Substantia nigra (tissue), 51 donors: ENCODE measurements at places on chromosomes 6 and 20.

- DNase-seq: no peak
Measured at GRCh38 chr20:15379681-15380296, 1042.4 kb upstream of the FLRT3 start.

DNA sequence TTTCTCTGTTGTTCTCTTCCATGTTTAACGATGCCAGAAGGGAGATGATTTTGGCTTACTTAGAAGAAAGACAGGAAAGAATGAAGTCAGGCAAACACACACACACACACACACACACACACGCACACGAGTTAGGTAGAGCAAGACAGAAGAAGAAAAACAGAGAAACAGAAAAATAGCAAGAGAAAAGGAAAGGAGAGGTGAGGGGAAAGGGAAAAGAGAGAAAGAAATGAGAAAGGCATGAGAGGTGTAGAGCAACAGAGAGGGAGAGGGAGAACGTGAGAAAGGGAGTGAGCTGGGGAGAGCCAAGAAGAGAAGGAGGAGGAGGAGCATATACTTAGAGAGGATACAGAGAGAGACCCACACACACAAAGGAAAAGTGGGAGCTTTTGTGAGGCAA, 385.3 kb downstream of the DOK5 start:
- DNase-seq: no peak

DNA sequence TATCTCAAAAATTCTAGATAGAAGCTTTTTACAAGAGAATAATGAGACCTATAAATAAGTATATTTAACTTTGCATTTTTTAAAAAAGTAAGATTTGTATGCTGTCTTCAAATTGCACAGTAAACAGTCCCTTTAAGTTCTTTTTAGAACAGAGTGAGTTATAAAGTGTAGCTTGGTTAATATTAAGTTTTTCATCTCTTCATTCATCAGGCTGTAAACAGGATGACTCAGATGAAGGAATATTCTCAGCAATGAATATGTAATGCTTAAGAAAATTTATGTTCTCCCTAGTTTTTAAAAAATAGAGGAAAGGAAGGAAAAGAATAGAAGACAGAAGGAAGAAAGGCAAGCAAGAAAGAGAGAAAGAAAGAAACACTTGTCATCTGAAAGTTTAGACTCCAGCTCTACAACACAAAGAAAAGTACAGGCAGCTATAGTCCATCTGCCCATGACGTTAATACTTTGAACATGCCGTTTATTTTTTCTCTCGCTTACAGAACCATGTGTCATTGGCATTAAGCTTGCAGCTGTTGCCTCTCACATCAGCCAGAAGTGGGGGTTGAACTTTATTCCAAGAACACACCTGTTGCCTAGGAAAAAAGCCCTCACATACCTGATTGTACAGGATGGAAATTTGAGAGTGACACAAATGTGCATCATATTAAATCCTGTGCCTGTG, 36.1 kb downstream of the CAP2 start:
- DNase-seq: no peak

- no peak for DNase-seq
Measured at GRCh38 chr6:161480421-161481155, 206.7 kb upstream of the AGPAT4 start.

DNA sequence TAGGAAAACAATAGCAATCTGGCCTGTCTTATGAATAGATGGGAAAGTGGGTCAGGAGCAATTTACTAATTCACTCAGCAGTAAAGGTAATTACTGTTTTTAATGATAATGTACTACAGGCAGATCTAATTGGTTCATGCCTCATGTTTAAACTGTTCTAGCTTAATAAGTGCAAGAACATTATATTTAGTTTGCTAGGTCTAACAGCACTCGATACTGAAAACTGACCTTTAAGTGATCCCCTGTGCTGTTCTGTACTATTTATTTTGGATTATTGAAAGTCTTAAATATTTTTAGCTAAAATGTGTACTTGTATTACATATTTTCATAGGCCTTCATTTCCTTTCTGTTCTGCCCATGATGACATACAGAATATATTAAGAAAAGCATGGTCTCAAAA, 998.0 kb upstream of the GJE1 start:
- DNase-seq: no peak

DNA sequence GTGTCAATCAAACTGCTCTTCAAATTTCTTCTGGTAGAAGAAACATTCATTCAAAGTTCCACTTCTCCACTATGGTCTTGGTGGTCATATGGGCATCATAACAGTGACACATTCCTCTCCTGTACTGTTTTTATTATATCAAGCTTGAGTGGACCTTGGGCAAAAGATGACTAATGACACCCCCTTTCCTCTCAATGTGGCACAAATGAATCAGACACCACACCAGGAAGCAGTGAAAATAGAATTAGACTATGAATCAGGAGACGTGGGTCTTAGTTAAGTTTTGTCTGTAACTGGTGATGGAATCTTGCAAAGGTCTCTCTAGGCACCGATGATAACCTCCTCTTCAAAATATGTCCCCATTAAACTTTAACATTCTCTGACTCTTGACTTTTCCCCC, 9.0 kb upstream of the NRSN1 start:
- no peak for DNase-seq

- no peak for DNase-seq
Measured at GRCh38 chr6:21769968-21770367, 176.4 kb downstream of the SOX4 start.

DNA sequence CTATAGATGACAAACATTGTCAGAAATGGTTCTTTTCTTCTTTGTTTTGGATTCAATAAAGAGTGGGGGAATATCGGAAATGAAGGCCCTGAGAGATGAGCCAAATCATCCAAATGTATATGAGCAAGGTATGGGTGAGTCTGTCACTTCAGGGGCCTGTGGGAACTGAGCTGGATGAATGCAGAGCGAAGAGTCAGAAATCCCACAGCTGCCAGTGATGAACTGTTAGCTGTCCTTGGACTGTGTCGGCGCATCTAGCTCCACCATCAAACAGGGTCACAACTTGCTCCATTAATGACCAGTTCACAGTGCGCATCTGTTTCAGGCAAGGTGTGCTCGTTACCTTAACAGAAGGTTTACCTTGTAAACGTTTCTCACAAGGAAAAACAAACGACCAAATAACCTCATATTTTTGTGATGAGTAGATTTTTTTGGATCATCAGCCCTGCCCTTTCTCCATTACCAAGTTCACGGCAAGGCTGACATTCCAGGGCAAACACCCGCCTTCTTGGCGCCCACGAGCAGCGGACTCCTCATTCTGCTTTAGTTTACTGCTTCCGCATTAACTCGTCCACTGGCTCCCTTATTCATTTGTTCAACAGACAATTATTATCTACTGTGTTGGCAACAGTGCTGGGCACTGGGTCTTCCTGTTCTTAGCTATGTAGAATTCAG, 15.0 kb upstream of the CCN6 start:
- DNase-seq: no peak

DNA sequence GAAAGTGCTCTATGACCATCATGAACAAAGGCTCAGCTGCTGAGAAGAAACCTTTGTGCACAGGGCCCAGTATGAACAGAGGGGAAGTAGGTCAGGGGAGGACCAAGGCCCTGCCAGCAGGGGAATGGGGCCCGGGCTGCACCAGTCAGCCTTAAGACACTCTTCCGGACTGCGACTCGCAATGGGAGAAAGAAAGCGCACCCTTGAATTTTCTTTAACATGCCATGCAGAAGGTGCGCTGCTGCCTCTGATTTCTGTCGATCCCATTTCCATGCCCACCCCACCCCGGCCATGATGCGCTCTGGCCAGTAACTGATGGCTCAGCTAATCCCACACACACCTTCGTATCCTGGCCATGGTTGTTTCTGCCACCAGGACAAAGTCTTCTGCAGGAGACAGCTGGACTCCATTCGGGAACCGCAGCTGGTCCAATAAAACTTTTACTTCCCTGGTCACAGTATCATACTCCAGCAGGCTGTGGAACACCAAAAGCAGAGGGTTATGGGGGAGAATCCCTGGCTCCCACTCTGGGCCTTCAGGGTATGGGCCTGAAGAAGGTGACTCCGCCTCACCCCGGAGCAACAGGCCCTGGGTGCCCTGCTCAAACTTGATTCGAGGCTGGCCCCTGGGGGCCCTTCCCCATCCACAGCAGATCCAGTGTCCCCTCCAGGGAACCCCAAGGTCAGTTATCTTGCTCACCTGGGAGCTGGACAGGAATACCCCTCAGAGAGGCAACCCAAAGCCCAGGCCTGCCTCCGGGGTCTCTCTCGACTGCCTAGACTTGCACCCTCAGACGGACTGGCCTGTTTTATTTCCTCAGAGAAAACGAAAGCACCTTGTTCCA, 20.3 kb downstream of the CST7 start:
- DNase-seq: no peak

DNA sequence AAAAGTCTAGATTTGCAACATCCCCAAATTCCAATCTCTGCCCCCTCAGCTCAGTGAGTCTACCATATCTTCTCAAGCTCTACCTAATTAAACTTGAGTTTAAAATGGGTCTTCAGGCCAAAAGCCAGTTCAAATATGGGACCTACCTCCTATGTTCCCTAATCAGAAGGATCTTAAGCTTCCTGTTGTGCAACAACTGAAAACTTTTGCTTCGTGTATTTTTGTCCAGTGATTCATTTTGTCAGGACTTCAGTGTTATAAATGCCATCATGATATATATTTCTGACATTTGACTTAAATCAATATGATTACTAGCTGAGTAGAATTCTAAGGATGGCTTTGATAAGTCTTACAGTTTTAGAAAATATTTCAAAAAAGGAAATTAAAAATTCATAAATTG, 622.6 kb upstream of the PTCHD4 start:
- no peak for DNase-seq

DNA sequence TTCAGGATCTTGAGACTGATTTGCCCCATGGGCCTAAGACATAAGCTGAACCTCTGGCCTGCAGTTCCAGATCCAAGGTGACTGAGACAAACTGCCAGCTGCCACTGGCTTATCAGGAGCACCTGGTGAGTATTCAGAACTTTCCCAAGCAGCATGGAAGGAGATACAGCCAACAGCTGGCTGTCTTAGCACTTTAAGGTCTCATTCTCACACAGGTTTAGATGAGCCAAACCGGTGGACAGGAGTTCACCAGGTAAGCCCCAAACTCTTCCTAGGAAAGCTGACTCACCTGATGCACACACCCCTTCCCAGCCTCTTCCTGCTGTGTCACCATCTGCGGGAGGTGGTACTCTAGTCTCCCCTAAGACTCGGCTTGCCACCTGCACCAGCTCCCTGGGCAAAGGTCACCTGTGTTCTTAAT, at the start of gene BANF2:
Gene BANF2, plus strand, starts transcription at position 36 of the 421 bp plus-strand sequence. CDS start 25,060 bp downstream, outside the sequence.
- DNase-seq: no peak

GRCh38 chr6:129411092-129411491, 298.9 kb downstream of the ARHGAP18 start:
- DNase-seq: no peak

DNA sequence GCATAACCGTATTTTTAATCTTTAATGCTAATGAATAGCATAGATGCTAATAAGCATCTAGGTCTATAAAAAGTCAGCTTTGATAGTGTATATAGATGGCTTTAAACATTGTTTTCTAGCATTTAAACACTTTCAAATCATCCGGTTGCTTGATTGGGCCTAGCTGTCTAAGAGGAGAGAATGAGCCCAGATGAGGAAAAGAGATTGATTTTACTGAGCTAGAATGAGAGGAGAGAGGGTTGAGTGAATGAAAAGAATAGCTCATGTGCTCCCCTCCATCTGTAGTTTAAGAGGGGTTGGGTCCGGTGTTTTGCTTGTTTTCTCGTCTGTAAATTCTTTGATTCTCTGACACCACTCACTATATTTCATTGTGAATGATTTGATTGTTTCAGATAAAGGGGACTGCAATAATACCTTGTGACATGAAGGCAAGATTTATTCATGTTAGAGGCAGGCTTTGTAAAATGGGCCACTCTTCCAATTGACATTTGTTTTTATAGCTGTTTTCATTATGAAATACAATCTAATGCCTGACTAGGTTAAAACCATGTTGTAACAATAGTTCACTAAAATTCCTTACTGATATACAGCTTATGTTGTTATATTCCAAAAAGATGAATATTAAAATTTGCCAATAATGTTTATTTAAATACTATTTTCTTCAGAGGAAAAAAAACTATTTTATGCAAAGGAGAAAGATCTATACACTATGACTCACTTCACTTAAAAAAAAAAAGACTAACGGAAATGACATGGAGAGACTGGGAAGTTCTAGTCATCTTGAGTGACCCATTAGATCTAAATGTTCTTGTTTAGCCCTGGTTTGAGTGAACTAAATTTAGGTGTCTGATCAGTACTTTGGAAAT, 3.2 kb downstream of the PTPN1 start:
- no peak for DNase-seq

GRCh38 chr20:57843941-57844625, 134.3 kb upstream of the PMEPA1 start:
- no peak for DNase-seq

- DNase-seq: no peak
Measured at GRCh38 chr6:11497881-11498280, 39.7 kb upstream of the TMEM170B start.

DNA sequence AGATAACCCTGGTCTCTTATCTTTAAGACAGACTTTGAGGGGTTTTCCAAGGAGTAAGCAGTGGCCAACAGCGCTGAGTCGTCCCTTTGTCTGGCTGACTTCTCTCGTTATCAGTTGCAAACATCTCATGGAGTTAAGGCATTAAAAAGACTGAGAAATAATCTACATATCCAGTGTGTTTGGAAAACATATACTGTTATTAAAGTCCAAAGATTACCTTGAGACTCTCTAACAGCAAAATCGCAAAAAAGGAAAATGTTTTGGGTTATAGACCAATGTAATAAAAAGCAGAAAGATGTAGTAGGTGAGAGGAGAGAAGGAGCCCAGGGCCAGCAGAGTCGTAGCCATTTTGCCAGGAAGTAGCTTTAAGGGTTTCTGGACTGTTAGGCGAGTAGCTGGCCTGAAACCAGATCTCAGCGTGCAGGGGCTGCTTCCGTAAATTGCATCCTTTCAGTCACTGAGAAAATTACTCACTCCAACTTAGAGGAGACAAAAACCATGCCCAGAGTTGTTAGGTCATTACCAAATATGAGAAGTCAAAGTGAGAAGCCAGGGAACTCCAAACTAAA, 24.6 kb downstream of the MYLK4 start:
- no peak for DNase-seq

- no peak for DNase-seq
Measured at GRCh38 chr6:11273406-11274065, 41.1 kb upstream of the NEDD9 start.

DNA sequence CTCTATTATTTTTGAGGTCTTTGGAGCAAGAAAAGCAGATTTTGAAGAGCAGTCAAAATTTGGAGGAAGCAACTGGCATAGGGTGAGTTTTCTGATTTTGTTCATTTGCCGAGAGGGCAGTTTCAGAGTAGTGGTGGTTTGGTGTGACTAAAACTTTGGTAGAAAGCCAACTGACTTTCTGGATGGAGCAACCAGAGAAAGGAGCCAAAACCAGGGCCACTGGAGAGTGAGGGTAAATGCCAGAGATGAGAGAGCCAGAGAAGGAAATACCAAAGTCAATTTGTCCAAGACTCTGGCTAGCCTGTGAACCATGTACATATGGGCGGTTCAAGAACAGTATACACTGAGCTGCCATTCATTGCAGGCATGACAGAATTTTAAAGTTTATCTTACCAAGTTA, 40.5 kb upstream of the ZBTB24 start:
- DNase-seq: no peak
